Activated naive CD8-positive, alpha-beta T cell treated with anti-CD3 and anti-CD28 coated beads, Interleukin-2, amount 10 ng/mL, durations not matched to agents 7 days and 5 days (primary cell): ENCODE measurements at places on chromosomes 16 and 17. TPM values are rescaled to one million over a fixed set of nuclear protein-coding genes. Genes with fewer than 3 reads are reported as not detected.

RNU2-1 gene
- total RNA-seq = 8,381 TPM

TBC1D3E gene
- total RNA-seq = not detected

GRCh38 chr16:10013774-10014173, 168.5 kb downstream of the GRIN2A start:
- H3K4me1 ChIP-seq = no peaks in the 10 kb centered on the region
- no peaks in the 10 kb centered on the region for H3K27me3 ChIP-seq
- no peak overlapping the region for H3K27ac ChIP-seq
- H3K4me3 ChIP-seq = no peak overlapping the region

DNA sequence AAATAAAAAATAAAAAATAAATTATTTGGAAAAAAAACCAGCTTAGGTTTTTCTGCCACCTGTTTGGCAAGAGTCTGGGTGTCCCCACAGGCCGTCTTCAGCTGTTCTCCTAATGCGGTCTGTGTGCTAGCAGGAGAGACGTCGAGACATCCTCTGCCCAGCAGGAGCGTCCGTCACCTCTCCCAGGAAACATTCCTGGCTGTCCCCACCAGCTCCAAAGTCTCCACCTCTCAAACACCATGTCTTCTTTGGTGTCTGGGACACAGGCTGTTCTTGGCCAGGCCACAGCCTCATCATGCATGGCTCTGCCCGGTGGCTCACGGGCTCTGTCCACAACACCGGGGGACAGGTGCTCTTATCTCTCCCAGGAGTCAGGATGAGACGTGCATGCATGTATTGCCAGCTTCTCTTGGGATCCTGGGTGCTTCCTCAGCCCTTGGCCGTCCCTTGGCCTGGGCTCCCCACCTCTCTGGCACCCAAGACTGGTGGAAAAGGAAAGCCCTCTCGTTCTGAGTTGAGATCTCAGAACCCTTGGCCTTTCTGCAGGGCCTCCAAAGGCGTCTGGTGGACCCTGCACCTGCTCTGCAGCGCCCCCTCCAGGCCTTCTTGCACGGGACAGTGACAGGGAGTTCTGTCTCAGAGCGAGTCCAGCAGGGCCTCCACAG, 84.9 kb upstream of the CBX4 start:
- no peaks in the 10 kb centered on the region for H3K36me3 ChIP-seq
- no peak overlapping the region for H3K27ac ChIP-seq
- peaks cover 13% of the 10 kb centered on the region for H3K27me3 ChIP-seq
- peak; percentile 73 for DNase-seq
- no peak overlapping the region for H3K4me3 ChIP-seq

DNA sequence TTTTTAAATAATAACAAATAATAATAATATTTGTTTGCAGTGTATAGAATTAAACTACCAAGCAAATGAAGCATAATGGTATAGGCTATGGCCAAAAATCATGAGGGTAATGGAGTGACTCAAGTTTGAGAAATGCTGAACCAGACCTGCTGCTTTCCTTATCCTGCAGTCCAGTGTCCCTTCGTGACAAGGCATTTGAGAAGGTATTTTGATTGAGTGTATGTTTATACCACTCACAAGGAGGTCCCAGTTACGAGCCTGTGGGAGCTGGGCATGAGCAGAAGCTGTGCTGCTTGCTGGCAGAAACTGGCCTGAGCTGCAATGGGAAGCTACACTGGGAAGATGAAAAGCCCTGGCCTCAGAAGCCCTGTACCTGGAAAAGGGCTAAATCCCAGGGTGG, 50.3 kb downstream of the GNAO1 start:
- no peaks in the 10 kb centered on the region for H3K36me3 ChIP-seq
- no peak for DNase-seq
- no peaks in the 10 kb centered on the region for H3K4me1 ChIP-seq

DNA sequence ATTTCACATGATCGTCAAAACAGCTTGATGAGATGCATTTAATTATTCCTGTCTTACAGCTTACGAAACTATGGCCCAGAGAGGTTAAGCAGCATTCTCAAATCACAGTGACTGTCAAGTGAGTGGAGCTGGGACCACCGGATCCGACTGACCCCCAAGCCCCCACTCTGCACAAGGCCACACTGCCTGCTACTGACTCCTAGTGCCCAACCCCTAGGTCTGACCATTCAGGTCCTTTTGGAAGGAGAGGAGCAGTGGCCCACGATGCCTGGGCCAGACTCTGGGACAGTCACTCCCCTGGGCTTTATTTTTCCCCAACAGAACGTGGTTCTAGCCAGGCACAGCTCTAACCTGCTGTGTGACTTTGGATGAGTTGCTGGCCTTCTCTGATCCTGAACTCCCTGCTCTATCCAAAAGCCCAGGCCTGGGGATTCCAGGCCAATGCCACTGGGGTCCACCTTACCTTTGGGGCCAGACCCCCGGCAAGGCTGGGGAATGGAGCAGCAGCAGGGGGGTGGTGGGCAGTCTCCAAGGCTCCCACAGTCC, 9.9 kb downstream of the TSPOAP1 start:
- peaks cover 12% of the 10 kb centered on the region for H3K4me1 ChIP-seq
- H3K27ac ChIP-seq = no peak overlapping the region
- peaks cover 23% of the 10 kb centered on the region for H3K36me3 ChIP-seq
- DNase-seq = peak; percentile 28
- H3K27me3 ChIP-seq = peaks cover 1% of the 10 kb centered on the region
